DMS153 (cell line): ENCODE measurements at places on chromosomes 7 and 10.

- no peak for DNase-seq
These were observed 185.5 kb downstream of the SEMA3A start for GRCh38 chr7:84009051-84009450.

GRCh38 chr10:29343607-29344038 lies 54.8 kb downstream of the LYZL1 start:
- DNase-seq = no peak

GRCh38 chr10:124996854-124997215 lies 54.9 kb downstream of the ZRANB1 start:
- no peak for DNase-seq

DNA sequence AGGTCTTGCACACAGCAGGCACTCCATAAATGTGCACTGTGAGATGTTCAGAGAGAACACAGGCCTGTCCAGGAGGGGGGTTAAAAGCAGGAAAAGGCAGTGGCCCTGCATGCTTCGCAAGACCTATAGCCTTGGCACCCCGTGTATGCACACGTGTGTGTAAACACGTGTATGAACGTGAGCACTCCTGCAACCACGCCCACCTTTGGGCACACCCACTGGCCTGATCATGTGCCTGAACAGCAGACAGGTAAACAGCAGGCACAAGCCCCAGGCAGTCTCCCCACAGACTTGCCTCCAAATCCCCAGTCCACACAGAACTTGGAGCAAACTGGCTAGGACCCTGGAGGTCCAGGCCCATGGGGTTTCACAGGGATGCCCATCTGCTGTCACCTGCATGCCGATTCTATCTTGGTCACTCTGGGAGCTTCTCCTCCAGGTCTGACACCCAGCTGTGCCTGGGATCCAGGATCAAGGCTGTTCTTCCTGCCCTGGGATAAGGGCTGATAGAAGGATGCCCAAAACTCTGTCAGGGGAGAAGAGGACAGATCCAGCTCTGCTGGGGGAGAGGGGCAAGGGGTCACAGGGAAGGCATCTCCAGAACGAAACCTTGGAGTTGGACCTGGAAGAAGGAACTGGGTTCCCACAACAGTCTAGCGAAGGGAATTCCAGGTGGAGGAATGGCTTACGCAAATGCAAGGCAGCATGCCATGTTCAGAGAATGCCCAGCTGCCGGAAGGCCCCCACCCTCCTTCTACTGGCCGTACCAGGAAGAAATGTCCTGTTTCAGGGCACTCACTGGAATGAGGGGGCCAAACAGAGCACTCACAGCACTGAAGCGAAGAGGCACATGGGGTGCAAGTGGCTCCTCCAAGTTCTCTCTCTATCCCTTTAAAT lies 14.3 kb upstream of the ZMIZ1 start:
- DNase-seq = no peak

DNA sequence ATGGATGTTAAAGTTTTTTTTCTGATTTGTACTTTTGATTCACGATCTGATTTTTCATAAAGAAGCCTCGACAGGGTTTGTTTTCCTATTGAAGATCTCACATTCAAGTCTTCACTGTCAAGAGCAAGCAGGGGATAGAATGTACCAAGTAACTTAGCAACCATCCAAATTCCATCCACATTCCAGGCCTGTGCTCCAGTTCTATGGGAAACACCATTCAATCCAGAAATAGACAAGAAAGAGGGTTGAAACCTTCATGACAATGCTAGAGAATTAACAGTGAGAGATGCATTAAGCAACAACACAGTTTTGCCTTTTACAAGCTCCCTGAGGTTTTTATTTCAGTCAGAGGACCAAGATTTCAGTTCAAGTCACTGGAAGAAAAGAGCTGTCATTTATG lies 300.2 kb downstream of the NEBL start:
- no peak for DNase-seq
